ENCODE measurements at places on chromosomes 1 and 21.
A peak's percentile ranks its signal among the peaks of the same experiment; 100 is the strongest.

- DNase-seq: no peak
Observed at GRCh38 chr1:115539061-115539460, 102.7 kb upstream of the VANGL1 start.

GRCh38 chr21:33011462-33011861 is 14.3 kb upstream of the OLIG2 start:
- peak; percentile 28 for DNase-seq

DNA sequence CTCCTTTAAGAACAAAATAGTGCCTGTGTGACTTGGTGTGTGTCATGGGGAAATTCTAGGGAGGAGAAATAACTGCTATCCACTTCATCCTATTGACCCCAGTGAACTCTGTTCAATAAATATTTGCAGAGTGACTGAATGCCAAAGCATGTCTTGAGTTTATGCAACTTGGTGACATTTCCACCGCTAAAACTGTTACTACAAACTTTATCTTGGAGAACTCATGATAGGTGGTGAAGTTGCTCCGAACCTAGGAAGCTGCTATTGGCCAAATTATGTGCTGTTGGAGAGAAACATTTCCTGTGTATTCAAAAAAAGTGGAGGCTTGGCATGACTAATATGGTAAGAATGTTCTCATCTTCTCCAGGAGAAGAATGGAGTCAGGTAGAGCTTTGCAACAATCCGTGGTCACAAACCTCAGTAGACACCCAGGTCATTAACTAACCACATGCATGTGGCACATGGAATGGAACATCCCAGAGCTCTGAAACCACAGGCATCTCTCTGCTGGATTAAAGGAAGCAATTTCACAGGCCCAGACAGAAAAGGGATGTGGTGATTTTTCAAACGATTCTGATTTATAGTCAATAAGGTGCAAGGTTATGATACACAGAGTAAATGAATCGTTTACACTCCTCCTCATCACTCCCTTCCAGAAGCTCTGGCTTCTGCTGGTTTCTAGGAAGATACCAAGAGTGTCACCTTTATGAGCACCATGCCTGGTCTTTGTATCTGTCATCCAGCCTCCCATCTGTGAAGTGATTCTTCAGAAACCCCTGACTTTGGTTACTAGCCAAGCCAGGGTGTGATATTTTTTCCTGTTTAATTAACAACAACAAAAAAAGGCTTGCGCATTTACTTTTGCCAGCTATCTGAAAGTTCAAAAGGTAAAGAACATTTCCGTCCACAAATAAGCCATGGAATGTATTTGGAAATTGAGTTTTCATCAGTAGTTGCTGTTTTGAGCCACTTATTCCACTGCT is 361.1 kb downstream of the TGFB2 start:
- peak; percentile 100 for DNase-seq

GRCh38 chr1:209403921-209404320 is 179.6 kb upstream of the CAMK1G start:
- DNase-seq: no peak

DNA sequence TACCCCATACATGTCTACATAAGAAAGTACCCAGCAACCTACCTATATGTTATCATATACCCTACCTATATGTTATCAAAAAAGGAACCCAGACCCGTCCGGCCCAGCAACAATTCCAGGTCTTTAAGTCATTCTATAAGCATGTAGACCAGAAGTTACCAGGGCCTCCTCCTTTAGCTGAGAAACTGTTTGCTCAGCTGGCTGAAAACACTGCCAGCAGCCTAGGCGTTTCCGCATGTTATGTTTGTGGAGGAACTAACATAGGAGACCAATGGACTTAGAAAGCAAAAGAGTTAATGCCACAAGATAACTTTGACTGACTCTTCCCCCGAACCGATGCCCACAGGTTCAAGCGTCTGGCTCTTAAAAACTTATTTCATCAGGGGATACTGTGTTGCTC is 7.1 kb upstream of the ZNF678 start:
- DNase-seq: no peak

DNA sequence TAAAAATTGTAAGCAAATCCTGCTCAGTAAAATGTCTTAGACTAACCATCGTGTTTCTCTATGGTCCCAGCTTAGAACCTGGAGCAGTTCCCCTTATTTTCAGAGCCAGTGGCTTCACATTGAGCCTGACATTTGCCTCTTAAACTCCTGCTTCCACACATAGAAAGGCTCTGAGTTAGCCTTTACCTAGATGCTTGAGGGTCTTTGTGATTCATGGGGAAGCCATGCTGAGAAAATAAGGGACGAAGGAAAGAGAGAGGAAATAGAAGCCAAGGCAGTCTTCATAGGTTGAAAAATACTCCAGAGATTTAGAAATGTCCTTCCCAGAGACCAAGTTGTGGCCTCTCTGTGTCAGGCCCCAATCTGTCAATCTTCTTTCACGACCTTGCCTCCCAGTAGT is 16.1 kb upstream of the RBBP5 start:
- DNase-seq: no peak

DNA sequence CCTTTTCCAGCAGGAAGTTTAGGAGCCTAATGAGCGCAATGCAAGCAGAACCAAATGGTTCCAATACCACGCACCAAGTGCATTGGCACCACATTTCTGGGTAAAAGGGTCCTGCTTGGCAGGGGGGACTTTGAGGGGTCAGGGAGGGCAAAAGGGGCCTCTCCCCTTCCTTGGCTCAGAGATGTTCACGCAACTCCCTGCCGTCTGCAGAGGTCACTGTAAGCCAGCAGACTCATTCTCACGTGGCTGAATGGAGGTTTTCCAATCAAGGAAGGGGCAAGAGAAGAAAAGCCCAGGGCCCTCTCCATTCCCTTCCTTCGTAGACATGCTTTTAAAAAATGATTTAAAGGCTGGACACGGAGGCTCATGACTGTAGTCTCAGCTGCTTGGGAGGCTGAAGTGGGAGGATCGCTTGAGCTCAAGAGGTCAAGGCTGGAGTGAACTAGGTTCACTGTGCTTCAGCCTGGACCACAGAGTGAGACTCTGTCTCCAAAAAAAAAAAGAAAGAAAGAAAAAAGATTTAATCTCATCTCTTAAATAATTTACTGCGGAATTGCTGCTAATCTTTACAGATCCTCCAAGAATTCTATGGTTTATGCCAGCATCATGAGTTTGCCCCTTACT is 80.3 kb downstream of the RUNX3 start:
- DNase-seq: no peak

- DNase-seq: no peak
Observed at GRCh38 chr1:16719571-16720350, 20.6 kb upstream of the RNU1-4 start.

Data from non-pigmented ciliary epithelial cell (primary cell).